ENCODE measurements at places on chromosomes 5 and 9.

GRCh38 chr5:176894298-176894697 is 4.8 kb downstream of the HK3 start:
- no peak for DNase-seq

DNA sequence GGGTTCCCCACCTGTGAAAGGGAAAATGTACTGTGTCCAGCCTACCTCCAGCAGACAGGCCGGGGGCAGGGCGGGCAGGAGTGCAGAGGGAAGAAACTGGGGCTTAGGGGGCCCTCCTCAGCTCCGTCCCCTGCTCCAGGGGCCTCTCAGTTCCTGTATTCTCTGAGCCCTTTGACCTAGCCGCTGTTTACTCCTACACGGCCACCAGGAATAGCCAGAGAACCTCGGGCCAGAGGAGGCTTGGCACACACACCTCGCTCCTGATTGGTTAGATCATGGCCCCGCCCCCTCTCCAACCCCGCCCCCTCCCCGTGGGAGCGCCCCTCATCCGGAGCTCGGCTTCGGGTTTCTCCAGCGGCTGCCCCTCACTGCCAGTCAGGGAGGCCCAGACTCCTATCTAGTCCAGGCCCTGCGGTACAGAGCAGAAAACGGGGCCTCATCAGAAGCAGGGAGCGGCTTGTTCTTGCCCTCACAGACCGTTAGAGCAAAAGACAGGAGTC is 2.2 kb downstream of the ST6GALNAC6 start:
- DNase-seq, result no peak

DNA sequence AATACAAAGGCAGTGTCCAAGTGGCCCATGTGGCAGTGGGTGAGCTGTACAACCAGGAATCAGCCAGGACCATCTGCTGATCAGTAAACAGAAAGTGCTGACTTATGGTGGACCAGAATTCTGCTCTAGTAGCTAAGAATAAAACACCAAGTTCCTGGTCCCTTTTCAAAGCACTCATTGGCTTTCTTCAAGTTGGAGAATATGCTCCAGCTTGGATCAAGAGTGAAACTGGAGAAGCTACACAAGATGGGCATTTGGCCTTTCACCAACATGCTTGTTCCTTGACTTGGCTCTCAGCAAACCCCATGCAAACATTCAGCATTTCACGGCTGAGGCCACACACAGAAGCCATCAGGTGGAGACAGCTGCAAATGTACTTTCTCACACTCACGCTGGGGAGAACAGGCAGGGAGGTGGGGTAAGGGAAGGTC is 32.1 kb downstream of the MARCHF3 start:
- no peak for DNase-seq

- DNase-seq, result no peak
Observed at GRCh38 chr9:13993632-13994185, 320.2 kb downstream of the NFIB start.

- no peak for DNase-seq
Observed at GRCh38 chr5:80406980-80407734, 707 bp upstream of the ZFYVE16 start.

DNA sequence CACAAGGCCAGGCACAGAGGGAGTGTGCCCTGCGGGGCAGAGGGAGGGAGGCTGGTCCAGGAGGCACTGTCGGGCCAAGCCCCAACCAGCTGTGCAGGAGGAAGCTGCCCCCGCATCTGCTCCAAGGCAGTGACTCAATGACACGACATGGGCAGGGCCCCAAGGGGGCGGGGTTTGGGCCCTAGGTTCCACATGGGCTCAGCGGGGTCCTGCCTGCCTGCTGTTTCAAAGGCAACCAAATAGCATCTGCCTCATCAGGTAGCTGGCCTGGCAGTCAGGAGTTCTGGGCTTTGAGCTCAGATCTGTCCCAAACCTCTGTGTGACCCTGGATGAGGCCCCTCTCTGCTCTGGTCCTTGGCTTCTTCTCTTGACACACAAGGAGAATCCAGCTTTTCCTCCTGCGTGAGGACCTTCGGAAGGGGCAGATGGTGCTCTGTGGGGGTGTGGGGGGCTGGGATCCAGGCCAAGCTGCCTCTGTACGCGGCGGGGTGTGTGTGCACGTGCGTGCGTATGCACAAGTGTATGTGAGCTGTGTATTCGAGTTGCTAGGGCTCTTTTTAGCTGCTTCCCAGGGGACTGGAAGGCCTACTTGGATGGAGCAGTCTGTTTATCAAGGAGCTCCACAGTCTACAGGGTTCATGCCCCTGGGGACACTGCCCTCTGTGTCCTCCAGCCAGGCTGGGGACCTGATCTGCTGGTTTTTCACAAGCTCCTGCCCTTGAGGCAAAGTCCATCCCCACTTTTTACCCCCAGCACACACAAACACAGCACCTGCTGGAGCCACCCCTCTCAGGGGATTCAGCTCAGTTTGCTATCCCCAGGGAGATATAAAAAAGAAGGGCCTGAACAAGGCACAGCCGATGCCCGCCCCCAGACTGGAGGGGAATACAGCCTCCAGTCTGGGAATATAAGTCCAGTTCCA is 138.9 kb downstream of the RGS3 start:
- peak; percentile 66 for DNase-seq

DNA sequence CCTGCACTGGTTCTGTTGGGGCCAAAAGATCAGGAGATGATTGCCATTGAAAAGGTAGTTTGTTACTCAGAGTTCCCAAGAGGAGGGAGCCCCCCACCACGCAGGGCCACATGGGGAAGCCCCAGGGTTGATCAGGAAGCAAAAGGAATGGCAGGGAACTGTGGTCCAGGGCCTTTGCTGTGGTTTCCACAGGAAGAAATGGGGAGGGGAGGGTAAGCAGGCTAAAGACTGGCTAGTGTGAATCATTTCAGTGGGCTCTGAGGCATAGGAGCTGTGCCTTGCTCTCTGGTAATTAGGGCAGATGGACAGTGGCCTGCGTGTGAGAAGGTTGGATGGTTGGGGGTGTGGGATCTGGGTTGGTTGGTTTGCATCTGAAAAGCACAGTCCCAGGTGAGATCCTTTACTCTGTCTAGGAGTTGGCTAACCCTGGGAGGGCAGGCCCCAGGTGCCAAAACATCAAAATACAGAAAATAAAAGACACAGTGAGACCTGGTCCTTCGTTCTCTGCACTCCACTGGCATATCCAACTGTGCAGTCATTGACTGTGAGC is 66.1 kb downstream of the PTPDC1 start:
- DNase-seq, result no peak

DNA sequence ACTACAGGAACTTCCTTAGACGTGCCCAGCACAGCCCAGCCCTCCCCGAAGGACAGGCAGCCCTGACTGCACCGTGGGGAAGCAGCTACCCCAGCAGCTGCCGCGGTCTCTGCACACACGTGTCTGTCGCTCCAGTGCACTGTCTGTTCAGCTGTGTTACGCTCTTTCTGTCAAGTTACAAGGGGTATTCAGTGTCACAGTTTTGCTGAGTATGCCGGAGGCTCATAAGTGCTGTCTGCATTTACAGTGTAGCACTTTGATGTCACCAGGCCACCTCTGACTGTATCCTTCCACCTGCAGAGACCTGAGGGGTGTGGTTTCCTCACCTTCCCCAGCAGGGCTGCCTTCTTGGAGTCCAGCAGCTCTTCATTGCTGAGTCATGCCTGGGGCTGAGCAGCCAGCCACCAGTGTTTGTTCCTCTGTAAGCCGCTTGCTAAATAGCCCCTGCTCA is 126.8 kb downstream of the EHMT1 start:
- no peak for DNase-seq

DNA sequence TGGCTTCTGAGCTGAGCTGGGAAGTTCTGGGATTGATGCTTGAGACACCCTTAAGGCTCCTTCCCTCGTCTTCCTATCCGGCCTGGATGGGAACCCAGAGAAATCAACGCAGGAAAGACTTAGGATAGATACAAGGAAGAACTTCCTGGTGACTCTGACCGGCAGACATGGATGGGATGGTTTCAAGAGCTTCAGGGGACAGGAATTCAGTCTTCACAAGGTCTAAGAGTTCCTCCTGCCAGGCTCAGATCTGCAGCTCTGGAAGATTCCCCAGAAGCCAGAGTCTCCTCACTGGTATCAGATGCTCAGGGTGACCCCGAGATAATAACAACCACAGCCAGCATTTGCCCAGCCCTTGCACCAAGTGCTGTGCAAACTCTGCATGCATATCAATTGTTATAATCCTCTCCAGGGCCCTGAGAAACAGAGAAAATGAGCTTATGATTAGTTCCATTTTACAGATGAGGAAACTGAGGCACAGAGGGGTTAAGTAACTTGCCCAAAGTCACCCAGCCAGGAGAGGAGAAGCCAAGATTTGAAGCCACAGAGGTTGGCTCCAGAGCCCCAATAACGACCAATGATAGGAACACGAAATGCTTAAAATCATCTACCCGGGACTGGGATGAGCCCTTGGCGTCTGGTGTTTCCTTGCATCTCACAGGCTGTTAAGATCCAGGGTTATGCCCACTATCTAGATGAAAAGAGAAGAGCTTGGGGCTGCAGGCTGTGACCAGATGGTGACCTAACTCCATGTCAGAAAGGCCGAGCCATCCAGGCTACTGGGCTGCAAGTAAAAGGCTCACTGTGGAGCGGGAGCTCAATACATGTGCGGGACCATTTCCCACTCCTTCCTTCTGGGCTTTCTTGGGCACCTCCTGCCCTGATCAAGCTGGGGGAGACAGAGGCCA is 119.8 kb downstream of the C9orf50 start:
- DNase-seq, result no peak

DNA sequence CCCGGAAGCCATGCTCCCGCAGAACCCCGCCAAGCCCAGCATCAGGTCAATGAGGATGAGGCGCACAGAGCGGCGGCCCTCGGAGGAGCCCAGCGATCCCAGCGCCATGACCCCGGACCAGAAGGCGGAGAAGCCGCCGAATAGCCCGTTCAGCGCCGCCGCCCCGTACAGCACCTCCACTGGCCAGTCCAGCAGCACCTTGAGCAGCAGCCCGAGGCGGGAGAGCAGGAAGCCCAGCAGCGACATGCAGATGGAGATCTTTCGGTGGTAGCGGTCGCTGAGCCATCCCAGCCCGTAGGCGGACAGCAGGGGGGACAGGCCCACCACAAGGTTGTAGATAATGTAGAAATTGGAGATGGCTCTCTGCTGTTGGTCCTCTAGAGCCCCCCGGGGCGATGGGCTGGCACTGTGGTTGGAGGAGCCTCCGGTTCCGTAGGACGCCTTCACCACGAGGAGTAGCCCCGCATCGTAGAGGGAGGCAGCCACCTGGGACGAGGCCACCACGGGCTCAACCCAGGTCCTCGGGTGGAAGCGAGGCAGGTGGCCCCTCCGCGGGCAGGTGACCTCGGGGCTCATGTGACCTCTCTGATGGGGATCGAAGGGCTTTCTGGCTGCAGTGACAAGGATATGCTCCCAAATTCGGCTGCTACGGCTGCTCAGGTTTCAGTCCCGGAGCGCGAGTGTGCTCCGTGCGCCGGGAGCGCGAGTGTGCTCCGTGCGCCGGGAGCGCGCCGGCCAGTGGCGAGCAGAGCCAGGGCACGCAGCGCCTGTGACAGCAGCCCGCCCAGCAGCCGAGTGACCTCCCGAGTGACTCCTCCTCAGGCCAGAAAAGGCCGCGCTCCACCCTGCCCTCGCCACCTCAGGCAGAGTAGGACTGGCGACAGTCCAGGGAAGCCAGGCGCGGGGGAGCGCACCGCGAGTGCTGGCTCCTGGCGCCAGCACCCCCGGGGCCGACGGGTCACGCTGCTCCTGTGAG is at the start of gene SLC46A2:
Gene SLC46A2, minus strand, starts transcription at position 771 of the 976 bp plus-strand sequence. Its CDS starts 195 bp downstream, at position 576.
- no peak for DNase-seq

DNA sequence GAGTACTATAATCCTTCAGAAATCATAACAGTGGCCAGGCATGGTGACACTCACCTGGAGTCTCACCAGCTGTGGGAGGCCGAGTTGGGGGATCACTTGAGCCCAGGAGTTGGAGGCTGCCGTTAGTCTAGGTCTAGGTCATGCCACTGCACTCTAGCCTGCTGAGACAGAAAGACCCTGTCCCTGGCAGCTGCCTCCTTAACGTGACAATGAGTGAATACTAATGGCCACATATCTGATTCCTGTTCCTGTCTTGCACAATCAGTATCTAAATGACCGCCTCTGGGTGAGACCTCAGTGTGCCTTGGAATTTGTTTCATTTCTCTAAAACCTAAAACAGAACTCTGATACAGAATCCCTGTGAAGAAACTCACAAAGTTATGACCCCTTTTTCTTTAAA is 131.0 kb upstream of the DAB2 start:
- no peak for DNase-seq

GRCh38 chr5:41874512-41875060 is 4.4 kb upstream of the OXCT1 start:
- no peak for DNase-seq

- DNase-seq, result no peak
Observed at GRCh38 chr9:29657821-29658220, 2084.5 kb upstream of the C9orf72 start.

DNA sequence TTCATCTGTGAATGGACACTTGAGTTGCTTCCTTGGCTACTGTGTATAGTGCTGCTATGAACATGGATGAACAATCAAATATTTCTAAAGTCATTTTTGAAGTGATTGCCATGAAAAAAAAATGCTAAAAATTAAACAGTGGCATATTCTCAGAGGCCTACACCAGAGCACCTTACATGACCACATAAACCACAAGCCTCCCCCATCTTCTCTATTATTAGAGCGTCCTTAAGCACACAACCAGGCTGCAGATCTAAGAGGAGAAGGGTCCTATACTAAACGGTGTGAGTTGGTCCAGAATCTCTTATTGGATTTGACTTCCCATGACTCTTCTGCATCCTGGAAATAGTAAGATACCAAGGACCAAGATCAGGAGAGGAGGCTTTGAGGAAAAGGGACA is 34.3 kb downstream of the PCA3 start:
- DNase-seq, result no peak

DNA sequence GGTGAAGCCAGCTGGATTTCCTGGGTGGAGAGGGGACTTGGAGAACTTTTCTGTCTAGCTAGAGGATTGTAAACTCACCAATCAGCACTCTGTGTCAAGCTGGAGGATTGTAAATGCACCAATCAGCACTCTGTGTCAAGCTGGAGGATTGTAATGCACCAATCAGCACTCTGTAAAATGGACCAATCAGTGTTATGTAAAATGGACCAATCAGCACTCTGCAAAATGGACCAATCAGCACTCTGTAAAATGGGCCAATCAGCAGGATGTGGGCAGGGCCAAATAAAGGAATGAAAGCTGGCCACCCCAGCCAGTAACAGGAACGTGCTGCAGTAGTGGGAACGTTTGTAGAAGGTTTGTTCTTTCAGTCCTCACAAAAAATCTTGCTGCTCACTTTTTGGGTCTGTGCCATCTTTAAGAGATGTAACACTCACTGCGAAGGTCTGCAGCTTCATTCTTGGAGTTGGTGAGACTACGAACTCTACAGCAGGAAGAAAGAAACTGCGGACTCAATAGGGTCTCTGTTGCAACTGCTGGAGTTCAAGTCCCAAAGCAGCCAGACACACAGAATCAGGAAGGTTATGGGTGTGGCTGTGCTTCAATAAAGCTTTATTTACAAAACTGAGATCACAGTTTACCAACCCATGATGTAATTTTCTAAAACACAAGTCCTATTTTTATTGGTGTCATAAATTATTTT is 145.7 kb upstream of the ERCC6L2 start:
- DNase-seq, result no peak

GRCh38 chr5:170221327-170221741 is 11.5 kb upstream of the C5orf58 start:
- DNase-seq, result no peak

DNA sequence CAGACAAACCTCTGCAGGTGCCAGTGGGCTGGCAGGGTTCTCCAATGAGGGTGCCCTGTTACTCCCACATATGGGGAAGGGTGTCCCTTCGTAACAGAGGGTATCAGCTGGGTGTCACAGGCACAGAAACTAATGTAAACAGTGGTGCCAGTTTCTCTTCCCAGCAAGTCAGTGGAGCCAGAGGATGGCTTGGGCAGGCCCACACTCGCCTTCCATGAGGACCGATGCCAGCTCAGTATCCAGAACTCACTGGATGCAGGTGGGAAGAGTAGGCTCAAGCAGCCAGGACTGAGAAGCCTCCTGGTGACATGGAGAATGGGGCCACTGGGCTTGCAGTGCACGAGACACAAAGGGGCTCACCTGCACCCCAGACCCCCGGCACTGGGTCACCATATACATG is 30.4 kb downstream of the FSTL4 start:
- DNase-seq, result no peak

Data from stimulated activated CD4-positive, alpha-beta T cell treated with anti-CD3 and anti-CD28 coated beads, Interleukin-4, amount 100 ng/mL, for 48 hours (primary cell).